ENCODE measurements at places on chromosomes 13 and 19.

DNA sequence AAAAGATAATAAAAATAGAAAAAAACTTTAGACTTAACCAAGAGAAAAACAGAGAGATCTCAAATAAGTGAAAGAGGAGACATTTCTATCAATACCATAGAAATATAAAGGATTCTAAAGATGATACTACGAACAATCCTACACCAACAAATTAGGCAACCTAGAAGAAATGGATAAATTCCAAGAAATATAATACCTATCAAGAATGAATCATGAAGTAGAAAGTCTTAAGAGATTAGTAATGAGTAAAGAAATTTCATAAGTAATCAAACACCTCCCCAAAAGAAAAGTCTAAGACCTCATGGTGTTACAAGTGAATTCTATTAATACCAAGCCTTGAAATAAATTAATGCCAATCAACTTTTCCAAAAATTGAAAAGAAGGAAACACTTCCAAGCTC is 1584.5 kb upstream of the MIR17HG start:
- peak; percentile 29 for DNase-seq

GRCh38 chr19:2517881-2518601 is 42.1 kb downstream of the GADD45B start:
- peak; percentile 36 for DNase-seq

GRCh38 chr13:45732916-45733315 is 30.8 kb downstream of the CBY2 start:
- no peak for DNase-seq

DNA sequence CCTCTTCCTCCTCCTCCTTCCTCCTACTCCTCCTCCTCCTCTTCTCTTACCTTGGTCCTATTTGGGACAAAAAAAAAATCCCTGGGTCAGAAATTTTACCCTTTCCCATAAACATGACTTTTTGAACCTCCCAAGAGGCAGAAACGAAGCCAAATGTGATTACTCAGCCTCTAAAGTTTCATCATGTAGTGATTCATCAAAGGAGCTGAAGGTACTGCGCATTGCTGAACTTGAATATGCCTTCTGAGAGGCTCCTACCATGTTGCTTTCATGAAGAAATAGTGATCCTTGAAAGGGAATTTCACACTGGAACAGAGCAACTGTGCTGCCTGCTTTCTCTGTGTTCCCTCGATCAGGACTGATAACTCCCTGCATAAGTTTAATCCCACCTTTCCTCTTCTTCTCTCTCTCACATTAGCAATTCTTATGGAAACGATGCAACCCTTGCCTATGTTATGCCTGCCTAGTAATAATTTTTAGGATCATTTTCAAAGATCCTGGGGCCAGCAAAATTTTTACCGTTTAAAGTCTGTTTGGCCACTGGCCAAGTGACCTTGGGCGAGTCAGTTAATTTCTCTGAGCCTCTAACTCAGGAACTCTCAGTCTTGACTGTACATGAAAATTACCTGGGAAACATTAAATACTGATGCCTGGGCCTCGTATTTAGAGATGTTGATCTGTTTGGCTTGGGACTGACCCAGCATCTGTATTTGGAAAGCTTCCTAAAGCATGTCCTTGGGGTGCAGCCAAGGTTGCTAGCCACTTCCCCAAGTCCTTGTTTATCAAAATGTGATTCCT is 149.5 kb downstream of the DCT start:
- DNase-seq, result peak; percentile 97

- no peak for DNase-seq
Observed at GRCh38 chr13:113931841-113932459, 41.9 kb downstream of the C13orf46 start.

DNA sequence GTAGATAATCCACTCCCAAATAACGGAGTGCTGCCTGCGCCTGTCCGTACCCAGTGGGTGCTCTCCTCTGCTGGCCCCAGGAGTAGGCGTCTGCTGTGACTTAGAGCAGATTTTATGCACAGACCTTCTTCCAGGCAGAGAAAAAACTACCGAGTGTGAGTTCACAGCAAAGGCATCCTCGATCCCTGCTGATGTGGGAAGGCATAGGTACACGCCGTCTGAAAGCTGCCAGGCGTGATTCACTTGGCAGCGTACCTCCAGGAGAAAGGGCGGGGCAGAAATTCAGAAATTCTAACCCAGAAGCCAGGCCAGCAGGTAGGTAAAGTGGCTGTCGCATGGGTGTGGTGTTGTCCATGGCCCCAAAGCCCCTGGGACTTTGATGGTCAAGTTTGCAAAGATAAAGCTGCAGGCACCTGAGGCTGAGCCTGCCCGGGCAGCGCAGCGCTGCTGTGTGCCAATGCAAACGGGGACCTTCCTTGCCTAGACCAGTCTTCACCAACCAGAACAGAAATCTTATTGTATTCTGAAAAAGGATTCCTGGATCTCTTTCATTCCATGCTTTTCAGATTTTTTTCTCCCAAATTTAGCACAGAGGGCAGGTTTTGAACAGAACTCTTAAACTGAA is 36.3 kb downstream of the COL4A2 start:
- no peak for DNase-seq

- DNase-seq, result no peak
Observed at GRCh38 chr13:96491103-96491502, 401.2 kb downstream of the HS6ST3 start.

DNA sequence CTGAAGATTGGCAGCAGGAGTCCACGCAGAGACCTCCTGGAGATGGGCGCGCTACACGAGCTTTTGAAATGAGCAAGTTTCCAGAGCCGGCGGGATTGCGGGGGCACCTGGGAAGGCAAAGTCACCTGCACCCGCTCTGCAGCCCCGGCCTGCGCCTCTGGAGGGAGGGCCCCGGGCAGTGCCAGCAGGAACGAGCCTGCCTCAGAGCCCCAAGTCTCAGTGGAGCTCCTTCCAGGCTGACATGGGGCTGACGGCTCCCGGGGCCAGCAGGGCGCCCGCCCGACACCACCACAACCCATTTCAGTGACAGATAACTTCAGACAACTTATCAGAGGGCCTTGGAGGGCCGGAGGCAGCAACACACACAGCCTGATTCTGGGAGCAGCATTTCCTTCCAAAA is 45.0 kb downstream of the RASA3 start:
- no peak for DNase-seq

- peak; percentile 75 for DNase-seq
Observed at GRCh38 chr13:26280295-26280694, 26.4 kb downstream of the CDK8 start.

GRCh38 chr19:478976-479375 is 17.3 kb upstream of the MADCAM1 start:
- no peak for DNase-seq

GRCh38 chr13:78686461-78686860 is 27.5 kb upstream of the OBI1 start:
- no peak for DNase-seq

GRCh38 chr13:93086329-93086728 is 140.3 kb upstream of the GPC6 start:
- DNase-seq, result no peak

GRCh38 chr13:91351980-91352379 is 4.5 kb downstream of the MIR17HG start:
- DNase-seq, result no peak

- DNase-seq, result no peak
Observed at GRCh38 chr13:25131881-25132420, 36.0 kb downstream of the PABPC3 start.

DNA sequence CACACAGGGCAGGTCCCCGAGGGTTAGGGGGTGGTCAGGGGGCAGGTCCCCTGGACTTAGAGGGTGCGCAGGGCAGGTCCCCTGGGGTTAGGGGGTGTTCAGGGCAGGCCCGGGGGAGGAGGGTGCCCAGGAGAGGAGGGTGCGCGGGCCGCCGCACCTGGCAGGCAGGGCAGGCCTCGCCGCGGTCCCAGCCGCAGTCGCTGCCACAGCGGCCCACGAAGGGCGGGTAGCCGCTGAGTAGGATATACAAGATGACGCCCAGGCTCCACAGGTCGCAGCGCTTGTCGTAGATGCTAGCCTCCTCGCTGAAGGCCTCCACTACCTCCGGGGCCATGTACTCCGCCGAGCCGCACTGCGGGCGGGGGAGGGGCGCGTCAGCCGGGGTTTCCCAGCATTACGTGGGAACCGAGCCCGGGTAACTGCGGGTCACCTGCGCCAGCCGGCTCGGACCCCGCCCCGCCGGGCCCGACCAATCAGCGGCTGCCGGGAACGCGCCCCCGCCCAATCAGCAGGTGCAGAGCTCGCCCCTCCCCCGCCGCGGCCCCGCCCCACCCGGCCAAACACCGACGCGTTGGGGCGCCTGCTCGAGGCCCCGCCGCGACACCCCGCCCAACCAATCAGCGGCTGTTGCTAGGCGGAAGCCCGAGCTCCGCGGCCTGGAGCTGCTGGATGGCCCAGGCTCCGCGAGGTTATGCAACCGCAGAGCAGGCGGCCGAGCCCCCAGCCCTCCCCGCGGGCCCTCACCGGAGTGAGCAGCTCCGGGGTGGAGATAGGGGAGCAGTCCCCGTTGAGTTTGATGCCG is 9.2 kb downstream of the MKNK2 start:
- peak; percentile 96 for DNase-seq

DNA sequence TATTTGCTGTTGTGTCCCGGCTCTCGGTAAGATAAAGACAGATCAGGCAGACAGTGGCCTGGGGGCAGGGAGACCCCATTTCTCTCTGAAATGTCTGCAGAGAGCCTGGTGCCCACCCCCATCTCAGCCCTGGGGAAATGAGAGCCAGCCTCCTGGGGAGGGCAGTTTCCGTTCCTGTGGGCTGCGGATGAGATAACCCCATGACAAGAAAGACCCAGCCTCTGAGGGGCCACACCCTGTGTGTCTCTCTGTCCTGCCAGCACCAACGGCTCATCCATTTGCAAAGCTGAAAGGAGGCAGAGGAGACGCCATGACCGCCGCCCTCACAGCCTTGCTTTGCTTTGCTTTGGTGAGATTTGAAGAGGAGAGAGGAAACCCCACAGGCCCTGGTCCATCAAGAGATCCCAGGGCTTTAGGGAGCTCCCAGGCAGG is 28.1 kb upstream of the KIR3DL3 start:
- no peak for DNase-seq

DNA sequence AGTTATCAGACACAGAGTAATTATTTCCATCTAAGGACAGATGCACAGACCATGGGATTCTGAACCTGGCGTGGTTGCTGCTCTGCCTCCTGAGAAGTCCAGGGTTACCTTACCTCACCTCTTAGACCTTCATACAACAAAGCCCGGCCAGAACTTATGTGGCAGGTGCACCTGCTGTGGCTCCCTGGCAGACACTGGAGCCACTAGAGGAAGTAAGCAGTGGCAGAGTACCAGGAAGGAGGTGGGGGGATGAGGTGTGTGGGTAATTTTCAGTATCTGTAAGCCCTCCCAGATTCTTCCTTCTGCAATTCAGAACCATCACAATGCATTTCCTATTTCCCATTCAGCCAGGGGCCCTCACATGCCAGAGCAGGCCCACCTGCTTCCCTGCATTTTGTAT is 106.1 kb upstream of the DOCK9 start:
- no peak for DNase-seq

GRCh38 chr19:4134351-4134750 is 10.4 kb upstream of the MAP2K2 start:
- DNase-seq, result no peak

DNA sequence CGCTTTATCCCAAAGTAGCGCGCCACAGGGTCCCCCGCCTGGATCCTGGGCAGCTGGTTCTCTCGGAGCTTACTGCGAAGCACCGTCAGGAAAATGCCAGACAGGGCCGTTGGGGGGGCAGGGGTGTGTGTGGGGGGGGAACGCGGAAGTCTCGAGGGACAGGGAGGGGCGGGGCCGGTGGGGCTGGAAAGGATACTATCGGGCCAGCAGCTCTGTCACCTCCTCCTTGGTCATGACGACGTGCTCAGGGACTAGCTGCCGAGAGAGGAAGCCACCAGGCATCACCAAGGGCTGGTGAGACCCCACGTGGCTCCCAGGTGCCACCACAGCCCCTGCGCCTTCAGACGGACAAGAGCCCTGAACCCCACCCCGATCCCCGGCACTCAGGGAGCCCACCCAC is 5.3 kb downstream of the POLR2E start:
- DNase-seq, result no peak

DNA sequence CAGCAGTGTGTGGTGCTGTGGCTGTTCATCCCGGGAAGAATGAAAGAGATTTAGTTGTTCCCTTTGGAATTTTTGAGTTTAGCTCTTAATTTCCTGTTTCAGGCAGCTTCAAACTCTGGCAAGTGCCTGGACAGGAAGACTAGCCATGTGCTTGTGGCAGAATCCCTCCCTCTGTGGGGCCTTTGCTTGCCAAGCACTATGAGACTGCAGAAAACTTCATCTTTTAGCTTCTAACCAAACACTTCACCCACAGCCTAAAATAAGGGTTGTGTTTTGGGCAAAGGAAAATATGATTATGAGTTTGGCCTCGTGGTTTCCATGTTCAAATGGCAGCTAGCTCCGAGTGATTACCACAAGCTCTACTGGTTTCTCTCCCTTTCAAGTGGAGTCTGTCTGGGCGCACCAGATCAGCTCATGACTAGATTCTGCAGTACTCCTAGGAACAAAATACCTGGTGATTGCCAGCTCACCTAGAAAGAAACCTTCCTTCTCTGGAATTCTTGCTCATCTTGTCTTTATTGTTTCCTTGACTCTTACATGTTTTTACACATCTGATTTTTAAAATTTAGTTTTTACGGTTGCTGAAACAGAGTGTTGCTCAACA is 707.5 kb downstream of the SLITRK6 start:
- DNase-seq, result no peak

DNA sequence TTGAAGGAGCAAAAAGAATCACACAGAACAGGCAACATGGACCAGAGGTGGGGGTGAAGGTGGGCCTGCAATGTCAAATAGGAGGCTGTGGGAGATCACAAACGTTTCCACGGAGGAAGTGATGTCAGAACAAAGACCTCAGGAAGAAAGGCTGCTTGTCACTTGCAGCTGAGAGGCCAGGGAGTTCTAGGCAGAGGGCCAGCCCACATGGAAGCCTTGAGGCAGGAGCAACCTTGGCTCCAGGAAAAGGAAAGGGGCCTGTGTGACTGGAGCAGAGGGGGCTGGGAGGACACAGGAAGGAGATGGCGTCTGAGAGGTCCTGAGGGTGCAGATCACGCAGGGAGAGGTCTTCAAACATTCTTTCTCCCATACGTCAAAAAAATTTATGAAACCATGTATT is 16.3 kb downstream of the ZNF160 start:
- DNase-seq, result peak; percentile 89

- DNase-seq, result no peak
Observed at GRCh38 chr13:24110011-24110410, 50.5 kb upstream of the SPATA13 start.

DNA sequence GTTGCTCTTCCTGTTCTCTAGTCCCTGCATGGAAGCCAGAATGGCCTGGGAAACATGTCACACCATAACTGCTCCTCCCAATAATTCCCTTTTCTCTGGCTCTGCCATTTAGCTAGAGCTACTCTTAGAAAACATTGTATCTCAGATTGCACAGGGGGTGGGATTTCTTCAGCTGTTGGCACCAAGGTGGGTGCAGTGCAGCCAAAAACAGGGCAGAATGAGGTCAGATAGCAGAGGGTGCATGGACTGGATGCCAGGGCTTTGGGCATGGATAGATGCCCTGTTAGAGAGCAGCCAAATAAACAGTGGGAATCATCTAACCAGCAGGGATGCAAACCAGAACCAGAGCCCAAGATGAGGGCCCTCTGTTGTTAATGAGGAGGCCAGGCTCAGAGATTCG is 4.9 kb upstream of the AMER2 start:
- no peak for DNase-seq

- peak; percentile 55 for DNase-seq
Observed at GRCh38 chr13:39036212-39036611, 1.7 kb downstream of the PROSER1 start.

Data from iris pigment epithelial cell (primary cell).